ENCODE measurements at places on chromosomes 6 and 20. TPM values are rescaled to one million over a fixed set of nuclear protein-coding genes. Genes with fewer than 3 reads are reported as not detected.

COL21A1 gene
- 0.30 TPM for total RNA-seq

GJA1 gene
- 323 TPM for total RNA-seq

ZNF318 gene
- 6.5 TPM for total RNA-seq

CHRNA4 gene
- not detected for total RNA-seq

PDRG1 gene
- total RNA-seq: 3.5 TPM

RNF144B gene
- 0.74 TPM for total RNA-seq

HLA-F gene
- total RNA-seq: 8.0 TPM

CDSN gene
- not detected for total RNA-seq

HCRTR2 gene
- total RNA-seq: not detected

HSPA12B gene
- total RNA-seq: not detected

PXT1 gene
- total RNA-seq: not detected

RAB44 gene
- total RNA-seq: not detected

LGSN gene
- total RNA-seq: not detected

PDSS2 gene
- total RNA-seq: 11.6 TPM

HAO1 gene
- not detected for total RNA-seq

ZNF831 gene
- not detected for total RNA-seq

TGM2 gene
- total RNA-seq: 2,042 TPM
